Activated CD8-positive, alpha-beta T cell treated with anti-CD3 and anti-CD28 coated beads for 36 hours (primary cell): ENCODE measurements at places on chromosomes 2 and 18. TPM values are rescaled to one million over a fixed set of nuclear protein-coding genes. Genes with fewer than 3 reads are reported as not detected.

CCDC141 gene
- 6.5 TPM for total RNA-seq

FOXI3 gene
- total RNA-seq, result not detected

DNA sequence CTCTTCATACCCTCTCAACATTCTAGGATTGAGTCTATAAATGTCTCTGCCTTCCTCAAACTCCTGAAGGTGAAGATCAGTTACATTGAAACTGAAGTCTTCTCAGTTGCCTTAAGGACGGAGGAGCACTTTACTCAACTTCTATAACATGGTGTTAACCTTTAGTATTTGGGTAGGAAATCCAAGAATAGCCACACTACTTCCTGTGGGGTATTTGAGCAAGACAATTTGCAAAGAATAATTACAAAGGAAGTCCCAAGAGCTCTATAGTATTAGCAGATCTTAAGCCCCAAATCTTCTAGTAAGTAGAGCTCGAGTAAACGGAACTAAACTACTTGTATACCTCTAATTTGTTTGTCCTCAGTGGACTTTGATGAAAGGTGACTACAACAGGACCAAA lies 80.9 kb downstream of the SP100 start:
- no peak for DNase-seq
- peaks cover 16% of the 10 kb centered on the region for H3K4me1 ChIP-seq
- H3K36me3 ChIP-seq, result peaks cover 52% of the 10 kb centered on the region

GRCh38 chr2:175167076-175167791 lies 769 bp downstream of the ATF2 start:
- peaks cover 9% of the 10 kb centered on the region for H3K36me3 ChIP-seq
- H3K4me3 ChIP-seq, result peak overlapping the region; percentile 89
- H3K27me3 ChIP-seq, result no peaks in the 10 kb centered on the region
- H3K4me1 ChIP-seq, result peaks cover 39% of the 10 kb centered on the region
- H3K27ac ChIP-seq, result peak overlapping the region; percentile 99

- no peaks in the 10 kb centered on the region for H3K27me3 ChIP-seq
- H3K4me1 ChIP-seq, result no peaks in the 10 kb centered on the region
- no peaks in the 10 kb centered on the region for H3K36me3 ChIP-seq
Measured at GRCh38 chr18:44280479-44280878, 400.2 kb upstream of the SETBP1 start.

DNA sequence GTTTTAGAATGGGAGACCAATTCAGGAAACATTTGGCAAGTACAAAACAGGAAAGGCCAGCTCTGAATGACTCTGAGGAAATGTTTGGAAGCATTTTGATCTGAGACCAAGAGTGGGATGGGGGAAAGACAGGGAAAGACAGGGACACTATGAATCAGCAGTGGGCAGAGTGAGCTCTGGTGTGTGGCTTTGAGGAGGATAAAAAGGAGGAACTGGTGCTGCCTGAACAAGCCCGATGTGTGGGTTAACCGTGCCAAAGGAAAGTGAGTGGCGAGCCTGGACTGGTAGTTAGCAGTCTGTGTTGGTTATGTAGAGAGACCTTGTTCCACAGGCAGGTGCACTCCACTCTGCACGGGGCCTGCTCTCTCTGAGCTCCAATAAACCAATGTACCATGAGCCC lies 5.3 kb downstream of the MFSD6 start:
- H3K4me3 ChIP-seq, result no peak overlapping the region
- H3K36me3 ChIP-seq, result peaks cover 13% of the 10 kb centered on the region
- H3K27me3 ChIP-seq, result no peaks in the 10 kb centered on the region

- H3K27ac ChIP-seq, result no peak overlapping the region
- H3K27me3 ChIP-seq, result peaks cover 6% of the 10 kb centered on the region
- H3K4me3 ChIP-seq, result no peak overlapping the region
- H3K4me1 ChIP-seq, result no peaks in the 10 kb centered on the region
- H3K36me3 ChIP-seq, result no peaks in the 10 kb centered on the region
Measured at GRCh38 chr18:21930177-21930576, 189.6 kb downstream of the MIB1 start.

DNA sequence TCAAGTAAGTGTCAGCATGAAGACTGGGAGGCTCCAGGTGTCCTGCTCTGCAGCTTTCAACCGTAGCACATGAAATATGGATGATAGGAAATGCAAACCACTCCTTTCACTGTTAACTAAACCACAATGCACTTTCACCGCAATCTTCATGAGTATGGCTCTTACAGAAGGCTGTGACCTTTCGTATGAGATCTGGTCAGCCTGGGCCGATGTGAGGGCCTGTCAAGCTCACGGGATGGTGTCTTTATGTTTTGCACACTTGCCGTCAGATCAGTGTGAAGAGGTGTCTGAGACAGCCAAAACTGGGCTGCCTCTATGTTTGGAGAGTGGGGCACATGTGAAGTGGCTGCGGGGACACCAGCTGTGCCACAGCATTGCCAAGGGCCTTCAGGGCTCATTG lies 62.8 kb upstream of the AFF3 start:
- peaks cover 1% of the 10 kb centered on the region for H3K27me3 ChIP-seq
- peaks cover 8% of the 10 kb centered on the region for H3K4me1 ChIP-seq
- H3K36me3 ChIP-seq, result no peaks in the 10 kb centered on the region
- no peak overlapping the region for H3K27ac ChIP-seq
- no peak overlapping the region for H3K4me3 ChIP-seq

TTN gene
- total RNA-seq, result 2.8 TPM

TOGARAM2 gene
- 2.3 TPM for total RNA-seq

- H3K27me3 ChIP-seq, result no peaks in the 10 kb centered on the region
- no peak for DNase-seq
- peaks cover 40% of the 10 kb centered on the region for H3K36me3 ChIP-seq
- peak overlapping the region; percentile 22 for H3K27ac ChIP-seq
Measured at GRCh38 chr2:168536925-168537466, 80.9 kb downstream of the CERS6 start.

SERPINB3 gene
- not detected for total RNA-seq

- no peak overlapping the region for H3K27ac ChIP-seq
- peak; percentile 24 for DNase-seq
- H3K27me3 ChIP-seq, result peaks cover 72% of the 10 kb centered on the region
- H3K4me3 ChIP-seq, result peak overlapping the region; percentile 41
- peaks cover 2% of the 10 kb centered on the region for H3K36me3 ChIP-seq
Measured at GRCh38 chr18:907115-907884, 2.6 kb downstream of the ADCYAP1 start.

DNA sequence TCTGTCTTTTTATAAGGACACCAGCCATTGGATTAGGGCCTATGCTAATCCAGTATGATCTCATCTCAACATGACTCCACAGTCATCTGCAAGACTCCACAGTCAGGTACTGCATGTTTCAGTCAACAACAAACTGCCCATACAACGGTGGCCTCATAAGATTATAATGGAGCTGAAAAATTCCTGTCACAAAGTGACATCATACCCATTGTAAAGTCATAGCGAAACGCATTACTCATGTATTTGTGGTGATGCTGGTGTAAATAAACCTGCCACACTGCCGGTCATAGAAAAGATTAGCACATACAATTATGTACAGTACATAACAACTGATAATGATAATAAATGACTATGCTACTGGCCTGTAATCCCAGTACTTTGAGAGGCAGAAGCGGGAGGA lies 102.2 kb downstream of the TEX51 start:
- H3K4me1 ChIP-seq, result no peaks in the 10 kb centered on the region
- no peak overlapping the region for H3K4me3 ChIP-seq
- H3K36me3 ChIP-seq, result no peaks in the 10 kb centered on the region
- H3K27ac ChIP-seq, result no peak overlapping the region

GRCh38 chr2:140177086-140177485 lies 1396.9 kb upstream of the NXPH2 start:
- no peak overlapping the region for H3K4me3 ChIP-seq
- H3K27me3 ChIP-seq, result no peaks in the 10 kb centered on the region
- H3K4me1 ChIP-seq, result no peaks in the 10 kb centered on the region
- no peaks in the 10 kb centered on the region for H3K36me3 ChIP-seq

DNA sequence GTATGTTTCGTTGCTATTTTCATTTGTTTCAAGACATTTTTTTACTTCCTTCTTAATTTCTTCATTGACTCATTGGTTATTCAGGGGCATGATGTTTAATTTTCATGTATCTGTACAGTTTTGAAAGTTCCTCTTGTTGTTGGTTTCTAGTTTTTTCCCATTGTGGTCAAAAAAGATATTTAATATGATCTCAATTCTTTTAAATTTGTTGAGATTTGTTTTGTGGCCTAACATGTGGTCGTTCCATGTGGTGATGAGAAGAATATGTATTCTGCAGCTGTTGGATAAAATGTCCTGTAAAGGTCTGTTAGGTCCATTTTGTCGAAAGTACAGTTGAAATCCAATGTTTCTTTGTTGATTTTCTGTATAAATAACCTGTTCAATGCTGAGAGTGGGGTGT lies 110.3 kb upstream of the MAP4K4 start:
- no peak for DNase-seq
- H3K4me1 ChIP-seq, result no peaks in the 10 kb centered on the region
- no peak overlapping the region for H3K4me3 ChIP-seq

HK2 gene
- total RNA-seq, result 124 TPM

DNA sequence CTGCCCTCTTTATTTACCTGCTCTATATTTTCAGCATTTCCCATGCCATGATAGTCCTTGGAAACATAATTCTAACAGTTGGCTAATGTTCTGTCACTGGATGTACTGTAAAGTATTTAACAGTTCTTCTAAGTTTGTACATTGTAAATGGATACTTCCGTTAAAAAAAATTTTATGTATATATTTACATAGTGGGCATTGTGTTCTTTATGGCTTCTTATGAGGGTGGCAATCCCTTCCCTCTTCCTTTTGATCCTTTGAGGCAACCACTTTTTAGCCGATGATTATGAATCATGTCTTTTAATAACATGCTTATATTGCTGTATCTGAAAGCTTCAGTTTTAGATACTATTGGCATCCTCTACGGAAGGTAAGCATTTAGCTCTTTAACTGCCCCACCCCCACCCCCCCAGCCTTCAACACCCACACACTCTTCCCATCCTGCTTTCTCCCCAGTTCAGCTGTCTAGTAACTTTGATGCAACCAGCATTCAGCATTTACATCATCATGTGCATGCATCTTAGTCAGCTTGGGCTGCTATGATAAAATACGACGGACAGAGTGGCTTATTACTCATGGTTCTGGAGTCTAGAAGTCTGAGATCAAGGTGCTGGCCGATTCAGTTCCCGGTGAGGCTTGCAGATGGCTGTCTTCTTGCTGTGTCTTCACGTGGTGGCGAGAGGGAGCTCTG lies 21.0 kb upstream of the EDAR start:
- no peaks in the 10 kb centered on the region for H3K36me3 ChIP-seq
- H3K4me1 ChIP-seq, result peaks cover 6% of the 10 kb centered on the region
- H3K27ac ChIP-seq, result no peak overlapping the region
- no peaks in the 10 kb centered on the region for H3K27me3 ChIP-seq
- DNase-seq, result no peak

SPATA3 gene
- total RNA-seq, result 0.59 TPM

- peaks cover 13% of the 10 kb centered on the region for H3K27me3 ChIP-seq
- no peak for DNase-seq
- no peaks in the 10 kb centered on the region for H3K4me1 ChIP-seq
- no peak overlapping the region for H3K4me3 ChIP-seq
- no peaks in the 10 kb centered on the region for H3K36me3 ChIP-seq
Measured at GRCh38 chr2:151947813-151948165, 119.6 kb upstream of the ARL5A start.

- no peaks in the 10 kb centered on the region for H3K27me3 ChIP-seq
- H3K4me1 ChIP-seq, result no peaks in the 10 kb centered on the region
- no peak for DNase-seq
Measured at GRCh38 chr2:150234787-150235446, 252.6 kb downstream of the RND3 start.

DNA sequence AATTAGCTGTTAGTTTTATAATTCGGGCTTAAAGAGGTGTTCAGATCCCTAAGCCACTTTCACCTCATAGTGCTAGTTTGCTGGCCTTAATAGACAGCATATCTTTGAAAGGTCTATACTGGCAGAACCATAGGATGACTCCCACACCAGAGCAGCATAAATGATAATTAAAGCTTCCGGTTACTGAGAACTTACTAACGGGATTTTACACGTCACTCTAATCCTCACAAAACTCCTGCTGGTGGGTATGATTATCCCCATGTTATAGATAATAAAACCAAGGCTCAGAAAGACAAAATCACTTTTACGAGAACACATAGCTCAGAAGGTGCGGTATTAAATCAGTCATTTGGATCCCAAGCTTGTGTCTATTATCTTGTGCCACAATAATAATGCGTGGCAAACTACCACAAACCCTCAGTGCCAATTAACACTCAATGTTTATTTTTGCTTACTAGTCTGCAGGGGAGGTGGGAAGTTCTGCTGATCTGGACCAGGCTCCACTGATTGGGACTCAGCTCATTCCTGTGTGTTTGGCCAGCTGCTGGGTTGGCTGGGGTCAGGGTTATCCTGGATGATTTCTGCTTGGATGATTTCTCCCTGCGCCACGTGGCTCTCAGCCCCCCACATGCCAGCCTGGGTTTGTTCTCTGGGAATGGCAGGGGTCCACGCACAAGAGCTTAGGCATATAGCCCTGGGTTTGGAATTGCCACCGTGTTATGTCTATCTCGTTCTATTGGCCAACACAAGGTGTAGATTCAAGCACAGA lies 62.3 kb downstream of the TRIB2 start:
- H3K4me1 ChIP-seq, result peaks cover 4% of the 10 kb centered on the region
- no peaks in the 10 kb centered on the region for H3K27me3 ChIP-seq
- H3K36me3 ChIP-seq, result no peaks in the 10 kb centered on the region
- no peak overlapping the region for H3K4me3 ChIP-seq
- no peak for DNase-seq

- H3K4me3 ChIP-seq, result peak overlapping the region; percentile 81
- peaks cover 20% of the 10 kb centered on the region for H3K36me3 ChIP-seq
- no peaks in the 10 kb centered on the region for H3K27me3 ChIP-seq
- H3K4me1 ChIP-seq, result peaks cover 45% of the 10 kb centered on the region
Measured at GRCh38 chr2:180006231-180006630, 866 bp downstream of the CWC22 start.

DNA sequence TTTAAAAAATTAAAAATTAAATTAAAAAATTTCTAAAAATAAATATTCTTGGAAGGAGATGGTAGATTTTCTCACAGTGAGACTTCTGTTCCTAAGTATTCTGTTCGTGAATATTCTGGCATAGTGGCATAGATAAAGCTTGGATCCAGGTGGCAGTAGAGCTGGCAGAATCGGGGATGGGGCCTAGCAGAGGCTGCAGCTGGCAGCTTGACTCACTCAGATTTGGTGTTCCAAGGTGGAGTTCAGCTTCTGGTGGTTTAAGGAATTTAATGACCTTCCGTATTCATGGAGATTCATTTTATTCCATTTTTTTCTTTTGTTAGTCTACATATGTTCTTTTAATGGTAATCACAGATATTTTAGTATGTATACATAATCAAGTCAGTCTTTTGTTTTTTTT lies 19.9 kb downstream of the ARMC9 start:
- H3K4me3 ChIP-seq, result no peak overlapping the region
- H3K27ac ChIP-seq, result no peak overlapping the region
- H3K36me3 ChIP-seq, result peaks cover 2% of the 10 kb centered on the region
- no peaks in the 10 kb centered on the region for H3K27me3 ChIP-seq
- no peaks in the 10 kb centered on the region for H3K4me1 ChIP-seq

DSG1 gene
- not detected for total RNA-seq

GALNT13 gene
- 0.32 TPM for total RNA-seq

PROM2 gene
- 1.2 TPM for total RNA-seq
